RPMI8226 (cell line): ENCODE measurements at places on chromosomes 7 and 10.

- no peak for DNase-seq
Measured at GRCh38 chr10:13759168-13759567, 172.4 kb downstream of the PRPF18 start.

GRCh38 chr10:119503821-119504220 lies 38.7 kb downstream of the RGS10 start:
- no peak for DNase-seq

- no peak for DNase-seq
Measured at GRCh38 chr7:132959891-132960290, 122.0 kb downstream of the CHCHD3 start.

- DNase-seq: no peak
Measured at GRCh38 chr7:7773334-7774309, 55.2 kb upstream of the RPA3 start.

- no peak for DNase-seq
Measured at GRCh38 chr10:69558559-69558958, 14.7 kb downstream of the NEUROG3 start.

GRCh38 chr10:107244122-107244521 lies 79.6 kb upstream of the SORCS1 start:
- DNase-seq: no peak

DNA sequence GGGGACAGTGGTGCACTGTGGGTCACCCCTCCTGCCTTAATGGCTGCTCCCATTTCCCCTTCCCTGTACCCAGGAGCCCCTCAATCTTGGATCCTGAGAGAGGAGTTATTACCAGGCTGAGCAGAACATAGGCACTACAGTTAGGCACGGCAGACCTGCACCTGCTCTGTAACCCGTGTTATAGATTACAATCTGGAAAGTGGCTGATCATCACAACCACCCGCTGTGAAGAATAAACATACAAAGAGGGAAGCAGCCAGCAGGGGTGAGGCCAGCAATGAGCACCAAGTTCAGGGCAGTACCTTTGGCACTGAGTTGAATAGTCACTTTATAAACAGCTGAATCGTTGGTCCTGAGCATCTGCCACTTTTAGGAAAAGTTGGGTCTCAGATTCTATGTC lies 1.7 kb downstream of the CDHR1 start:
- DNase-seq: no peak

- no peak for DNase-seq
Measured at GRCh38 chr7:87426160-87426559, 49.3 kb downstream of the ABCB4 start.

DNA sequence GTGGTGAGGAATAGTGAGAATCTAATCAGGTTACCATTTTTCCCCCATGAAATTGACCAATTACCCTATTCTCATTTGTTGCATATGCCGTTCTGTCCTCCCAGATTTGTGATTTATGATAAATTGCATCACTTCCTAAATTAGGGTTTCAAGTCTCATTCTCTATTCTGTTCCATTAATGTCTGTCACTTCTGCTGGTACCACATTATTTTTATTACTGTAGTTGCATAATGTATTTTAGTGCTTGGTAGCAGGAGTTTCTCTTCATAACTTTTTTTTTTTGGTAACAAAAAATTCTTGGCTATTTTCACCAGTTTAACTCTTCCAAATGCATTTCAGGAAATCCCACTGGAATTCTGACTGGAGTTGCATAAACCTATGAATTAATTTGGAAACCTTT lies 44.0 kb upstream of the FAM133B start:
- peak; percentile 34 for DNase-seq
